Right cardiac atrium (tissue), 5 donors: ENCODE measurements at places on chromosomes 16 and 17. TPM values are rescaled to one million over a fixed set of nuclear protein-coding genes. Genes with fewer than 3 reads are reported as not detected.

- no peak for DNase-seq
Measured at GRCh38 chr16:11334831-11335404, 10.3 kb upstream of the RMI2 start.

GRCh38 chr17:67246653-67247415 lies 1.8 kb upstream of the HELZ start:
- no peak for DNase-seq

- DNase-seq, result peak; percentile 75
Measured at GRCh38 chr17:38745545-38745944, 2.6 kb downstream of the PCGF2 start.

DNA sequence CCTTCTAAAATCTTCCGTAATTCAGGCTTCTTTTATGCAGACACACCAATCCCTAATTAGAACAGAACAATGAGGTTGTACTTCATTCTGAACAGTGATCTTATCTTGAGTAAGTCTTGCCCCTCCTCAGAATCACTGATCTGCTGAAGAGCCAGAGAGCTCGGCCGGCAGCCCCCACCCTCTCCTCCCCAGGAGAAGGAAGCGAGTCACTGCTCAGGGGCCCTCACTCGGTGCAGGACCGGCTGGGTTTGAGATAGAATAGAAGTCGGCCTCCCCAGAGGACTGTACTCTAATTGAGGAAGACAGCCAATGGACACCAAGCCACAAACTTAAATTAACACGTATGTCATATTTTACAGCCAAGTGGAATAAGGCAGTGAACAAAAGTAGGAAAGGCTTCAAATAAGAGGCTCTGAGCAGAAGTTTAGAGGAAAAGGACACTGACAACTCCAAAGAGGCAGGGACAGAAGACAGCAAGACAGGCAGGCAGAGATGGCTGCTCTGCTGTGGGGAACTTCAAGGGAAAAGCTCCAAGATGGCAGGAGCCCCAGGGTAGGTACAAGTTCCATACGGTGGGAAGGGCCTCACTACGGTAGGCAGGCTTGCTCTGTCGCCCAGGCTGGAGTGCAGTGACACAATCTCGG lies 18.6 kb downstream of the CREBBP start:
- peak; percentile 70 for DNase-seq

FZD2 gene
- polyA plus RNA-seq, result 2.4 TPM
